ENCODE measurements at places on chromosomes 3 and 15.

- DNase-seq = no peak
Measured at GRCh38 chr15:53536479-53537120, 222.9 kb downstream of the WDR72 start.

DNA sequence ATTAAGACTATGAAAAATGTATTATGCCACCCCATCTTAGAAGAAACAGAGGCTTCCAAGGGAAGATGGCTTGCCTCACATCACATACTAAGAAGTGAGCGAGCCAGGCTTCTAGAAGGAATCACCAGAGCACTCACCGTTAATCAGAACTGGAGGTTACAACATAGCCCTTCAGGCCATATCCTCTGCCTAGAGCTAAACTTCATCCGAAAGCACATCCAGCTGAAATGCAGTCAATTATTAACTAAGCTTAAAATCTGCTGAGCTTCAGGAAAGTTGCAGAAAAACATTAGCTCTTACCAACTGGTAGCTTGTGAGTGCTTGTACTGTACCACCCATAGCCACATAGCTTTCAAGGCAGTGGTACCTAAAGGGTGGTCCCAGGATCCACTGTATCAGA lies 483.2 kb downstream of the TBL1XR1 start:
- DNase-seq = no peak

GRCh38 chr3:182959474-182960350 lies 20.6 kb downstream of the DCUN1D1 start:
- DNase-seq = no peak

GRCh38 chr15:48592221-48592731 lies 53.2 kb downstream of the FBN1 start:
- DNase-seq = no peak

DNA sequence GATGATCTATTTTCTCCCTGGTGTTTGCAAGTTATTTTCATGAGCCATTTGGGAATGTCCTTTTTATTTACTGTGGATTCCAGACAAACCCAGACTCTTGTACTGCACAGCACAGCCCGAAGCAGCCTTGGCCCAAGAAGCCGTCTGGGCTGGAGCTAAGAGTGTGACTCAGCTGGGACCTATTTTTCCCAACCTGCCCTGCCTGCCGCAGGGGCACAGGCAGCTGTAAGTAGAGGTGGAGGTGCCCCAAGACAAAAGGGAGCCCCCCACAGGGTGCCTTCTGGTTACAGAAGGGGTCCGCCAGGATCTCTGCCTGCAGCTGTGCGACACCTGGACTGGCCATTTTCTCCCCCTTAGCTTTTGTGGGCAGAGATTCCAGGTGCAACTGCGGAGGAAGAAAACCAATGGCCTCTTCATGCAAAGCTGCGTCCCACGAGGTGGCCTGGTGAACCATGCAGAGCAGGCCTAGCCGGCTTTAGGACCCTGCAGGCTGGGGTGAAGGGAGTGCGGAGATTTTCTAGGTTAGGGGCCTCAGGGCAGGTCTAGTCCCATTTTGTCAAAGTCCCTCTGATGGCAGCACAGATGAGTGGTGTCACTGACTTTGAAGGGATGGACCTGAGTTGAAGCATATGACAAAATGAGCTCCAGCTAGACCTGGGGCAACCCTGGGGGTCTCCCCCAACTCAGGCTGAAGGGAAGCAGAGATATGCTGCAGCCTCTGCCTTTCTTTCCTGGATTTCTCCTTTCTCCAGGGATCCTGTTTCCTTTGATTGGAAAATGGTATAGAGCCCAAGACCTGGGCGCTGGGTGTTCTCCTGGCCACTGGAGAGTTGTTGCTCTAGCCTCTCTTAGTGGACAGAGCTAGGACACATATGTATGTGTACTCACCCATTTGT lies 131.2 kb downstream of the KLF13 start:
- DNase-seq = no peak
